ENCODE measurements at places on chromosomes 16 and 17.

- no peak for DNase-seq
These were observed 19.4 kb downstream of the CDRT4 start for GRCh38 chr17:15447928-15448579.

- no peak for DNase-seq
These were observed 771 bp upstream of the OVCA2 start for GRCh38 chr17:2040942-2041560.

DNA sequence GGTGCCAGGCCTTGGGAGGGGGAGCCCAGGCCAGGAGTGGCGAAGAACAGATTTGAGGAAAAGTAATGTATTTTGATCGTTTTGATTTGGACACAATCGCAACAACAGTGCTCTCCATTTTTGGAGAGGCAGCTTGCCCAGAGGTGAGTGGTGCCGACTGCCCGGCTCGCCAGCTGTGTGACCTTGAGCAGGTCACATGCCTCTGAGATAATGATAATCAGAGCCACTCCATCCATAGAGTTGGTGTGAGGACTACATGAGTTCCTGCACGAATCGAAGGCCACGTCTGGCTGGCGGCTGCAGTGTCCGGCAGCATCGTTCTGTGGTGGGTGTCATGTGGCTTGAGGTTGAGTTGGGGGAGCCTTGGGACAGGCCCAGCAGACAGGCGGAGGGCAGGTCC, 20.7 kb downstream of the LLGL2 start:
- no peak for DNase-seq

- DNase-seq, result no peak
These were observed 353.9 kb downstream of the CPPED1 start for GRCh38 chr16:12449795-12450194.

- DNase-seq, result peak; percentile 73
These were observed 6.8 kb downstream of the MYO1C start for GRCh38 chr17:1485423-1486376.

DNA sequence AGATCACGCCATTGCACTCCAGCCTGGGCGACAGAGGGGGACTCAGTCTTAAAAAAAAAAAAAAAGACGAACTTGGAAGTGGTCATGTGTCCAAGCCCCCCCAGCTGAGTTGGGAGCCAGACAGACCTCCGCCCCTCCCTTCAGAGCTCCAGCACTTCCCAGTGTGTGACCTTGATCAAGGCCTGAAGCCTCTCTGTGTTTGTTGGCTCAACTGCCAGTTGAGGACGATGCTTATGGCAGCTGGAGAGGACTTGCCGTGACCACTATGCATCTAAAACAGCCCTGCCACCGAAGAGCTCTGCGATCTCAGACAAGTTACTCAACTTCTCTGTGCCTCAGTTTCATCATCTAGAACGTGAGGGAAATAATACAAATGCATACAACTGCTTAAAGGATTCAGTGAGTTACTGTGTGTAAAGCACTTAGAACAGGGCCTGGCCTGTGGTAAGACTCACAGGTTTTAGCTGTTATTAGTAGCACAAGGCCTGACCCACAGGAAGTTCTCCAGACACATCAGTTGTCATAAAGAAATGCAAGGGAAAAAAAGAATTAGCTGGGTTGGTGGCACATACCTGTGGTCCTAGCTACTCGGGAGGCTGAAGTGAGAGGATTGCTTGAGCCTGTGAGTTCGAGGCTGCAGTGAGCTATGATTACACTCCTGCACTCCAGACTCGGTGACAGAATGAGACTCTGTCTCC, 7.0 kb upstream of the IL27 start:
- peak; percentile 34 for DNase-seq

DNA sequence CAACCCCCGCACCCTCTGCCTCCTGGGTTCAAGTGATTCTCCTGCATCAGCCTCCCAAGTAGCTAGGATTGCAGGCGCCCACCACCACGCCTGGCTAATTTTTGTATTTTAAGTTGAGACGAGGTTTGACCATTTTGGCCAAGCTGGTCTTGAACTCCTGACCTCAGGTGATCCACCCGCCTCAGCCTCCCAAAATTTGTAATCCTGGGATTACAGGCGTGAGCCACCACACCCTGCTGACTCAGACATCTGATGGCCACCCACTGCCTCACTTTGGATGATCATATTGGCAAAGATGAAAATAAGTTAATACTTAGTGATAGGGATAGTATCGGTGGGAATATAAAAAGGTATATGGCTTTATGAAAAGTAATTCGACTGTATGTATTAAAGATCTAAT, 55.9 kb downstream of the GRB2 start:
- no peak for DNase-seq

GRCh38 chr17:32240750-32241149, 24.9 kb upstream of the RHBDL3 start:
- no peak for DNase-seq

DNA sequence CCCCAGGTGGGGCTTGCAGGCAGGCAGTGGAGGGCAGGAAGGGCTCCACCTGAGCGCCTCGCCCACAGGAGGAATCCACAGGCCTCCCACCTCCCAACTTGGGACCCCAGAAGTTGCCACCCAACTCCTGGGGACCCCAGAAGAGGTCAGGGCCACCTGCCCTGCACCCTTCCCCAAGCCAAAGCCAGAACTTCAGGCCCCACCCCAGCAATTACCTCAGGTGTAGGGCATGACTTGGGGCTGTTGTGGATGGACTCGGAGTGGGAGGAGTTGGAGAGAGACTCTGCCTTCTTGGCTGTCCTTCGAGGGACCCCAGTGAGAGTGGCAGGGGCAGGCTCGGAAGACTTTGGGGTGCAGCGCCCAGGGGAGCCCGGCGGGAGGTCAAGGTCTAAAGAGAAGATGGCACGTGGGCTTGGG, 10.5 kb downstream of the TSPOAP1 start:
- DNase-seq, result no peak

- peak; percentile 12 for DNase-seq
These were observed 10.0 kb downstream of the WDR45B start for GRCh38 chr17:82638183-82638773.

GRCh38 chr16:85844786-85845185, 45.3 kb downstream of the COX4I1 start:
- DNase-seq, result no peak

DNA sequence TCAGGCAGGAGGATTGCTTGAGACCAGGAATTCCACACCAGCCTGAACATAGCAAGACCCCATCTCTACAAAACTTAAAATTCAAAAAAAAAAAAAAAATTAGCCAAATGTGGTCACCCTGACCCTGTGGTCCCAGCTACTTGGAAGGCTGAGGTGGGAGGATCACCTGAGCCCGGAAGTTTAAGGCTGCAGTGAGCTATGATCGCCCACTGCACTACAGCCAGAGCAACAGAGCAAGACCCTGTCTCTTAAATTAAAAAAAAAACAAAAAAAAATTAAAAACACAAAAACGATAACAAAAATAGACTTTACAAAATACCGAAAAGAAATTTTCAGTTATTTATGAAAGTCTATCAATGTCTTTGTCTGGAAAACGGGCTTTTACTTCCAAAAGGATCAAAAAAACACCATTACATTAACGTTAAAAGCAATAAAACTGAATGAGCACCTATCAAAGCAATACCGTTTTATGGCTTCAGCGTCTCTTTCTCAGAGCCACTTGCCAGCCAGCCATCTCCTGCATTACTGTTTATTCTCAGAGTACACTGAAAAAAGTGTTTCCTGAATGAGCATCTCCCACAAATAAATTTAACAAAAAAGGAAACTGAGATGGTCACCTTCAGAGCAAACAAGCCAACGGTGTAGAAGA, 6.1 kb downstream of the USP7 start:
- DNase-seq, result no peak

GRCh38 chr17:42460371-42460770, 1.7 kb downstream of the ATP6V0A1 start:
- DNase-seq, result no peak

GRCh38 chr17:42342242-42343008, 45.8 kb downstream of the STAT3 start:
- peak; percentile 55 for DNase-seq

GRCh38 chr16:49283376-49284049, 1.9 kb upstream of the CBLN1 start:
- DNase-seq, result no peak

DNA sequence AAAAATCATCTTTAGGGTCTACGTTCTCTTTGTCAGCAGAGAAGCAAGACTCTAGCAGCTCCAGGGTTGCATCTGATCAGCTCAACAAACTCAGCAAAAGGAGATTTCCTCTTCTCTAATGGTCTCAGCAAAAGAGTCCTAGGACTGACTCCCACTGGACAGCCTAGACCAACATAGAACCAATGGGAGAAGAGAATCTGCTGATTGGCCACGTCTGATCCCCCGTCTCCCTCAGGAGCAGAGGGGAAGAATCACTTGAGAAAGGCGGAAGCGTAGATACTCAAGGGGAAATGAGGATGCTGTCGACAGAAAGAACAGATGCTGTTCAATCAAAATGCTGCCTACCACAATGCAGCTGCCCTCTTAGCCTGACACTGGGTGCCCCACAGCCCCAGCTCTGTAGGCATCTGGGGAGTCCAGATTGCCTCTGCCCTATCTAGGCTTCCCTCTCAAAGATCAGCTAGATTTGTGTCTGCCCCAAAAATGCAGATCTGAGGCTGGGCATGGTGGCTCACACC, 31.5 kb upstream of the EMP2 start:
- DNase-seq, result no peak

DNA sequence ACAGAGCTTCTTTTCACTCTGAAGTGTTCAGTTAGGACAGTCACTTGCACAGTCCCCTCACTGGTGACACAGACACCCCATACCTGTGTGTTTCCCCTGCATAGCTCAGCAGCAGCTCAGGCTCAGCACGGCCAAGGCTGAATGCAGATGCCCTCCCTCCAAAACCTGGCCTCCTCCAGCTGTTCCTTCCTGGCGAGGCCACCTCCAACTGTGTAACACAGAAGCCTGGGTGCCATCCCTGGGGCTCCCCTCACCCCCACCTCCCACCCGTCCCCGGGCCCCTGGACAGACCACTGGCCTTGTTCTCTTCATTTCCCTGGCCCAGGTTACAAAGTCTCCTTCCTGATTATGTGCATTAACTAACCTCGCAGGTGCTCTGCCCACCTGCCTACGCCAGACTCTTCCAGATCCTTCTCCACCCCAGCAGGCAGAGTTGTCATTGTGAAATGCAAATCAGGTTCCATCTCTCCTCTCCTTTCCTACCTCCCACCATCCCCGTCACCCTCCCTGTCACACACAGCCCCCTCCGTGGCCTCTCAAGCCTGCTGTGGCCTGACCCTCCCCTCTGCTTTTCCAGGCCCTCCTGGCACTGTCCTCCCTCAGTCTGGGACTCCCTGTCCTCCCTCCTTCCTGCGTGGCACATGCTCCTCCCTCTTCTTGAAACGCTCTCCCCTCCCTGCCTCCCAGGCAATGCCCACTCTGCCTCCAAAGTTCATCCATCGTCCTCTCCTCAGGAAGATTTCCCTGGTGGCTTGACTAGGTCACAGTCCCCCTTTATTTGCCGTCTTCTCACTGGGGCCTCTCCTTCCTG, 26.4 kb downstream of the MLYCD start:
- no peak for DNase-seq

DNA sequence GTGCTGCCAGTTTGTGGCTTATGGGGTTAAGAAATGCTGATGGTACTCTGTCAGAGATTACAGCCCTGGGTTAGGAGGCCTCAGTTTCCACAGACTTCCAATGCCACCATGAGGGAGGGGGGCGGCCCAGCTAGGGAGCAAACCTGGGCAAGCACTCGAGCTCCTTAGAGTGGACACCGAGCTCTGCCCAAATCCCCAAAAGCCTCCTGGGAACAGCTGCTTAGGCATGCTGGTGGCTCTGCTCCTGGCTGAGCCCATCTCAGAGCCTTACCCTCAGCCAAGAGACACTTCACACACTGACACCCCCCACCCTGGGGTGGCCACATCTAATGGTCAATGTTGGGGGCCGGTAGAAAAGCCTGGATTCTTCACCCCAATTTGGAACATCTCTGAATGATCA, 66.1 kb downstream of the C16orf78 start:
- no peak for DNase-seq

- no peak for DNase-seq
These were observed 262.6 kb downstream of the MAP2K6 start for GRCh38 chr17:69677130-69677529.

DNA sequence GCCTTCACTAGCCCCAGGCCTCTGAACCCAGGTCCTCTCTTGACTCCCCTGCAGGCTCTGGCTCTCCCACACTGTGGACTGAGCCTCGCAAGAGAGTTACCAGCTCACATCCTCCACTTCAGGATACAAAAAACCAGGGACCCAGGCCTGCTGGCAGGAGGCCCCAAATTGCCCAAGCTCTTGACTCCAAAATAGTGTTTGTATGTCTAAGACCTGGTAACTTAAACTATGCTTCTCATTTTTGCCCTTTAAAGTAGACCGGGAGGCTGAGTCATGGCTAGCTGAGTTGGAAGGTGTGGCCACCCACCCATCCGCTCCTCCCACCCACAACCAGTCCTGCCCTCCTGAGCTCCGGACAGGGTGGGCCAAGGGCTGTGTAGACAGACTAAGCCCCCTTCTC, 250.0 kb downstream of the SOX9 start:
- peak; percentile 59 for DNase-seq

DNA sequence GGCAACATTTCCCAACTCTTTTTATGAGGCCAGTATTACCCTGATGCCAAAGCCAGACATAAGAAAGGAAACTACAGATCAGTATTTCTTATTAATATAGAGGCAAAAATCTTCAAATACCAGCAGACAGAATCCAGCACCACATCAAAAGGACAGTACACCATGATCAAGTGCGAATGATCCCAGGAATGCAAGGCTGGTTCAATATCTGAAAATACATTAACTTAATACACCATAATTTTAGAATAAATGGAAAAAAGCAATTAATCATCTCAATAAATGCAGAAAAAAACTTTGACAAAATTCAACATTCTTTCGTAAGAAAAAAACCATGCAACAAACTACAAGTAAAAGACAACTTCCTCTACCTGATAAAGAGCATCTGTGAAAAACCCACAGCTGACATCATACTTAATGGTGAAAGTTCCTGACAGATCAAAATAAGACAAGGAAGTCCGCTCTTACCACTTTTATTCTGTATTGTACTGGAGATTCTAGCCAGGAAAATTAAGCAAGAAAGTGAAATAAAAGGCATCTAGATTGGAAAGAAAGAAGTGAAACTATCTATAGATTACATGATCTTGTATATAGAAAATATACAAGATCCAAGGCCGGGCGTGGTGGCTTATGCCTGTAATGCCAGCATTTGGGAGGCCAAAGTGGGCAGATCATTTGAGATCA, 26.4 kb upstream of the MAPK3 start:
- DNase-seq, result no peak

GRCh38 chr17:45954914-45955313, 44.1 kb upstream of the STH start:
- DNase-seq, result no peak

GRCh38 chr17:16912021-16912962, 59.6 kb downstream of the TNFRSF13B start:
- DNase-seq, result no peak

- no peak for DNase-seq
These were observed 11.5 kb downstream of the CDH16 start for GRCh38 chr16:66906916-66907836.

GRCh38 chr16:61836804-61837393, 199.3 kb downstream of the CDH8 start:
- DNase-seq, result peak; percentile 49

GRCh38 chr16:78192734-78193488, 93.5 kb downstream of the WWOX start:
- no peak for DNase-seq

- DNase-seq, result no peak
These were observed 1.9 kb downstream of the ARL16 start for GRCh38 chr17:81681672-81682071.

GRCh38 chr16:8796469-8797363, 723 bp downstream of the TMEM186 start:
- DNase-seq, result peak; percentile 19

All from AG10803 (cell line).